ENCODE measurements at places on chromosomes 16 and 17.

- DNase-seq, result no peak
Measured at GRCh38 chr17:83036193-83036592, 43.2 kb upstream of the METRNL start.

- DNase-seq, result no peak
Measured at GRCh38 chr17:39628655-39629493, 2.1 kb downstream of the PPP1R1B start.

- DNase-seq, result no peak
Measured at GRCh38 chr16:8768283-8768682, 29.2 kb downstream of the TMEM186 start.

- no peak for DNase-seq
Measured at GRCh38 chr16:54774768-54775167, 155.9 kb upstream of the IRX5 start.

DNA sequence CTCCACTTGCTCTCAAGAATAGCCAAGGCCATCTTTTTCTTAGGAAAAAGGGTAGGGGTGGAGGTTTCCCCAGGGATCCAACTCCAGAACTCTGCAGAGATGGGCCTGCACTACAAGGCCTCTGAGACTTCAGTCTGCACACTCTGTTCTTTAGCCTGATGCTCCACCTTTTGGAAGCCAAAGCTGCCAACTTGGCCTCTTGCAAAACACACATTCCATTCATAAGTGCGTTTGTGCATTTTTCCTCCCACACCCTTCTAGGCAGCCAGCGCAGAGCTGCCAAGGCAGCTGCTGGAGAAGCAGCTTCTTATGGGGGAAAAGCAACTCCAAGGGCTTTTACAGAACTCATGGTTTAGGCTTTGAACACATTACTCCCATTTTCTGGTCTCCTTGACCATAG, 45.3 kb downstream of the REXO5 start:
- DNase-seq, result no peak

DNA sequence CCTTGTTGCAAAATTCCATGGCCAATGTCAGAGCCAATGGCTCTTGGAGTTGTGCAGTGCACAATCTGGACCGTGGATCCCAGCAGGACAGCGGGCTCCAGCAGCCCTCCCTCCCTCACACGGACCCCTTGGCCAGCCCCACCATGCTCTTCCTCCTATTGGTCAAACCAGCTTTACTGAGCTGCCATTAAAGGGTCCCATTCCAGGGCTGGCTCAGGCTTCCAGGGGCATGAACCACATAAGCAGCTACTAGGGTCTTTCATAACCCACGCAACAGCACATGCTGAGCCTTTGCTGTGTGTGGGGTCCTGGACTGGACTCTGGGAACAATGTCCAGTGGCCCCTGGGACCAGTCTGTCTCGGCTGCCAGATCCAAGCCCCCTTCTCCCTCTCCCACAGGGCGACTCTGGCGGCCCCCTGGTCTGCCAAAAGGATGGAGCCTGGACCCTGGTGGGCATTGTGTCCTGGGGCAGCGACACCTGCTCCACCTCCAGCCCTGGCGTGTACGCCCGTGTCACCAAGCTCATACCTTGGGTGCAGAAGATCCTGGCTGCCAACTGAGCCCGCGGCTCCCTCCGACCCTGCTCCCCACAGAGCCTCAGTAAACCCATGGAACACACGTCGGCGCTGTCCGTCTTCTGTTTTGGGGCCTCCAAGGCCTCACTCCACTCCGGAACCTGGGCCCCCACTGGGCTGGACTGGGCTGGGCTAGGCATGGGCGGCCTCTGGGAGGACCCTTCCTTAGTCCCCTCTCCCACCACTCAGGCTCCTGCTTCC, 5.7 kb downstream of the CTRB1 start:
- no peak for DNase-seq

DNA sequence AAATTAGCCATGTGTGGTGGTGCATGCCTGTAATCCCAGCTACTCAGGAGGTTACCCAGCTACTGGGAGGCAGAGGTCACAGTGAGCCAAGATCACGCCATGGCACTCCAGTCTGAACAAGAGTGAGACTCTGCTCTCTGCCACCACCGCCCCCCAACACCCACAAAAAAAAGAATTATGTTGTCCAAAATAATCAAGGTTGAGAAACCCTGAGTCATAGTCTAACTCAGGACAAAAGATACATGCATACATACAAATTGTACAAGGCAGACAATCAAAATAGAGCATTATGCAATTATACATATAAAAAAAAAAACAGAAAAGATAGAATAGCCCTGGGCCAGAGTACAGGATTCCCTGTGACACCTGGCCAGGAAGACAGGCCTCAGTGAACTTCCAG, 6.6 kb upstream of the KPNB1 start:
- DNase-seq, result no peak

DNA sequence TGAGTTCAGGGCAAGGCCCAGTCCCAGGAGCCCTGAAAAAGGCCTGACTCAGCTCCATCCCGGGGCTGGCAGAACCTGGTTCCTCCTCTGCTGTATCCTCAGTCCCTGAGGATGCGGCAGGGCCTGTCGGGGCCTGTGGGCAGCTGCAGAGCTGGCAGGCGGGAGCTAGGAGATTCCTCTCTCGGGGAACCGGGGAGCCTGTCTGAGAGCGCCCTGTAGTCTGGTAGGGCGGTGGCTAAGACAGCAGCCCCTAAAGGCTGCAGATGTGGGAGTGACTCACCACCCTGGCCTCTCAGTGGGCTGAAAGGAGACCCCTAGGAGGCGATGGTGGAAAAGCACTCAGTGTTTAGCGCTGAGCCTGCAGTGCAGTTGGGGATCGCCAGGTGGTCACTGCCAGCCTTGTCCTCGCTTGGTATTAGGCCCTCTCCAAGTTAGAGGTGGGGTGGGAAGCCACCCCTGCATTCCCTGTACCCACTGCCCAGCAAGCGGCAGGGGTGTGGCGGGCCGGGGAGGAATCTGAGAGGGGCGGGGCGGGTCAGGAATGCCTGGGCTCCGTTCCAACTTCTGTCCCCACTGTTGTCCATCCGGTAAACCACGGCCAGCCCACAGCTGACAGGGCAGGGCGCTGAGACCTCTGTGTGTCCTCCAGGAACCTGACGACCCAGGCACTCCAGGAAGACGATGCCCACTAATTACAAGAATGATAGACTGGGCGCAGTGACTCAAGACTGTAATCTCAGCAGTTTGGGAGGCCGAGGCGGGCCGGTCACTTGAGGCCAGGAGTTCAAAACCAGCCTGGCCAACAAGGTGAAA, 29.5 kb upstream of the CDH1 start:
- no peak for DNase-seq

DNA sequence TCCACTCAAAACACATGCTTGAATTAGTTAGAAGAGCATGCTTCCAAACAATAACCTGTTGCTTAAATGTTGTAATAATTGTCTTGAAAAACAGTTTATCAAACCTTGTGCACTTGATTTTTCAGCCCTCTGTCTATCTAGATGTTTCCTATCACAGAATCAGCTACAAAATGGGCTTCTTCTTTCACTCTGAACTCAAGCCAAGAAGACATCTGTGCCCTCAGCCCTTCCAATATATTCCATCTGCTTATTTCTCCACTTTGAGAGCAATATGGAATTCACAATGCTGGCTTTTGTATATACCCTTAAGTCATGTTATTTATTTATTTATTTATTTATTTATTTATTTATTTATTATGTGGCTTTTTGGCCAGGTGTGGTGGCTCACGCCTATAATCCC, 234.2 kb downstream of the TOX3 start:
- no peak for DNase-seq

GRCh38 chr16:88368994-88369393, 13.8 kb upstream of the ZNF469 start:
- no peak for DNase-seq

DNA sequence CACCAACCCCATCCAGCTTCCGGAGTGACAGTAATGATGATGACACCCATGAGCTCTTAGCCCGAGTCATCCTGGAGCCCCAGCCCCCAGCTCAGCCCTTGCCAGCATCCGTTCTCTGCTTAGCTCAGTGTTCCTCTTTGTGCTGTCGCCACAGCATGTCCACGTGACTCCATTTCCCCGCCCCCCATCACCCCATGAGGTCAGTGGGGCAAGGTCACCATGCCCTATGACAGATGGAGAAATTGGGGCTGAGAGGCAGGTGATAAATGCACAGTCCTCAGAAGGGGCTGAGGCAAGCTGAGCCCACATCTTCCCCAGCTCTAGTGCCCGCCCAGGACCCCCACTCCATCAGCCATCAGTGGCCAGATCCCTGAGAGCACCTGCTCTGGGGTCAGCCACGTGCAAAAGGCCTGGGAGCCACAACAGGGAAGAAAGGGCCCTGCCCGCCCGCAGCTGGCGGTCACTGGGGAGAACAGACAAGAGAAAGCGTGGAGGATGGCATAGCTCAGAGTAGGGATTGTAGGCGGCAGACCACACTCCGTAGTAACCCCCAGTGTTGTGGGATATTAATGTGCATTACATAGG, 17.1 kb downstream of the ITGB4 start:
- DNase-seq, result peak; percentile 75

GRCh38 chr17:77880711-77881450, 77.6 kb upstream of the TNRC6C start:
- no peak for DNase-seq

DNA sequence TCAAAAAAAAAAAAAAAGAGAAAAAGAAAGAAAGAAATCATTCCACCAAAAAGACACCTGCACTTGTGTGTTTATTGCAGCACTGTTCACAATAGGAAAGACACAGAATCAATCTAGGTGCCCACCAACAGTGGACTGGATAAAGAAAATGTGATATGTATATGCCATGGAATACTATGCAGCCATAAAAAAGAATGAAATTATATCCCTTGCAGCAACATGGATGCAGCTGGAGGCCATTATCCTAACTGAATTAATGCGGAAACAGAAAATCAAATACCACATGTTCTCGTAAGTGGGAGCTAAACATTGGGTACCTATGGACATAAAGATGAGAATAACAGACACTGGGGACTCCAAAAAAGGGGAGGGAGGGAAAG, 5.7 kb upstream of the C16orf92 start:
- DNase-seq, result no peak

DNA sequence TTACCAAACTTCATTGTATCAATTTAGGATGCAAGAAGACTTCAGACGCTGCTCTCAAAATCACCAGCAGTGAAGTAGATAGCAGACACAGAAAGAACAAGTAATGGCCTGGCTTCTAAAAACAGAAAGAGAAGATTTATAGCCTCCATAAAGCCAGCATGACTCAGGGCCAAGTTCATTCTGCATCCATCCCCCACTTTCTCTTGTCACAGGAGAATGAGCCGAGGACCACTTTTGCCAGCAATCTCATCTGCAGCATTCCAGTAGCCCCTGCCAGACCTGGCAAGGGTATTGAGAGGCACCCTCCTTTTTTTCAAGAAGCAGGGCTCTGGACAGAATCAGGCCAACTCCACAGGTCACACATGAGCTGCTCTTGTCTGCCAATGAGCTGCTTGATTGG, 355.4 kb upstream of the SOX9 start:
- no peak for DNase-seq

DNA sequence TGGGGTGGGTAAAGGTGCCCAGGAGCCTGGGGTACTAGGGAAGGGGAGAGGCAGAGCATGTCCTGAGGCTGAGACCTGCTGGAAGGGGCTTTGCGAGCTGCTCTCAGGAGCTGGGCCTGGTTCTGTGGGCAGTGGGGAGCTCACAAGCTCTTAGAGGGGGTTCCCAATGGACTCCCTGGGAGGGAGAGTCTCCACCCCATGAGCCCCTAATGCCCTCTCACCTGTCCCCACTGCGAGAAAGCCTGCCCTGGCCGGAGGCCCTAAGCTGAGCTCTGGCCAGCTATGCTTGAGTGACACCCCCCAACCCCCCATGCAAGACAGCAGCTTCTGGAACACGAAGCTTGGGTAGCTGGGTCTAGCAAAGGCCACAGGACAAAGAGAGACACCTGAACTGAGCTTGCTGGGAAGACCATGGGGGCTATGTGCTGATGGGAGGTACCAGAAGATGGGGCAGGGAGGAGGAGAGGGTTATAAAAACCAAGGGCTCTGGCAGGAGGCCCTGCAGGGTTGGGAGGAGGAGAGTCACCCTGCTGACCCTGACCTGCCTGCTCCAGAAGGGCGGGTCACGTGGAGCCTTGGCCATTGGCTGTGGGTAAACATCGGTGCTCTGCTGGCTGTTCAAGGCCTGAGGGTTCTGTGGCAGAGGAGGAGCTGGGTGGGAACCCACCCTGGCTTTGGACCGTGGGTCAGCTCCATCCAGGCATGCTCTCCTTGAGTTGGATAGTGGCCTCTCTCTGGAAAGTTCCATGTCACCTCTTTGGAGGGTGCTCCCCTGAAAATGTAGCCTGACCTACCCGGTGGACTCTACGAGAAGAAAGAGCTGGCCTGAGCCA, 106.7 kb downstream of the RAB11FIP4 start:
- no peak for DNase-seq

DNA sequence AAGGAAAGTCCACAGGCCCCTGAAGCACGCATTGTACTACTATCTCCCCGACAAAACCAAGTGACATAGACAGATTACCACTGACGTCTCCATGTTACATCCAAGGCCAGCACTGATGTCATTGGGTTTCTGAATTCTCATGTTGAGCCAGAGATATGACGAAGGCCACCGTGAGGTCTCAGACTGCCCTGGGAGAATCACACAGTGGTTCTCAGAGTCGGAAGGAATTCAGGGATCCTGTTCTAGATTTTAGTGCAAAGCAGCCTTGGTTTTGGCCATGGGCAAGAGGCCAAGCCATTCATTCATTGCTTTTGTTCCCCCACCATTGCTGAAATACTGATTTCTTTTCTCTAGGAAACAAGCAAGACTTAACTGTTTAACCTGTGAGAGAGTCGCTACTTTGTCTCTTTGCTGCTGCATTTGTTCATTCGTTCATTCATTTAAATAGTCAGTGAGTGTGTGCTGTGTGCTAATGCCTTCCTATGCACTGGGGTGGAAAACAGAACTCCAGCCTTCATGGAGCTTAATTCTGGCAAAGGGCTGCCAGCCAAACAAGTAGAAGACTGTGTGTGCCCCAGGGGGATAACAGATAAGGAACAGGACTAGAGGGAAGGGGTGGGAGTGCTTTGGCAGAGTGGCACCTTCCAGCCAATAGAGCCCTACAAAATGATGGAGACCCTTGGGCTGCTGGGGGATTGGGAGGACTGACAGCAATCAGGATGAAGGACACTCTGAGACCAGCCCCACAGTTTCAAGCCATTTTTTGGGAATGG, 222.3 kb downstream of the MSI2 start:
- no peak for DNase-seq

DNA sequence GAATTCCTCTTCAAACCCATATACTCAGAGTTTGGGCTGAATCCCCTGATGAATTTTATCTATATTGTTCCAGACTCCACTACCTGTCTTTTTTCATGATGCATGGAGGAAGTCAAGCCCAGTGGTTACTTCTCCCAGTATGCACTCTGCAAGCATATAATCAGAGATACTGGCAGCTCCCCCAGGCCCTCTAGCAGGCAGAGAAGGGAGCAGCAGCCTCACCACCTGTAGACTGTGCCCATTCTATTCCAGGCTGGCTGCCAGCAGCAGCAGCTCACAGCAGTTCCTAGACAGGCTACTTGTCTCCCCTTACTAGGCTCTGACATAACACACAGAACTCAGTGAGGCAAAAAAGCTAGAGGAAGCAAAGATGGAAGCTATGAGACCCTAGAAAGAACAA, 3.4 kb downstream of the MKS1 start:
- peak; percentile 19 for DNase-seq
